ENCODE measurements at places on chromosomes 4 and X.

DNA sequence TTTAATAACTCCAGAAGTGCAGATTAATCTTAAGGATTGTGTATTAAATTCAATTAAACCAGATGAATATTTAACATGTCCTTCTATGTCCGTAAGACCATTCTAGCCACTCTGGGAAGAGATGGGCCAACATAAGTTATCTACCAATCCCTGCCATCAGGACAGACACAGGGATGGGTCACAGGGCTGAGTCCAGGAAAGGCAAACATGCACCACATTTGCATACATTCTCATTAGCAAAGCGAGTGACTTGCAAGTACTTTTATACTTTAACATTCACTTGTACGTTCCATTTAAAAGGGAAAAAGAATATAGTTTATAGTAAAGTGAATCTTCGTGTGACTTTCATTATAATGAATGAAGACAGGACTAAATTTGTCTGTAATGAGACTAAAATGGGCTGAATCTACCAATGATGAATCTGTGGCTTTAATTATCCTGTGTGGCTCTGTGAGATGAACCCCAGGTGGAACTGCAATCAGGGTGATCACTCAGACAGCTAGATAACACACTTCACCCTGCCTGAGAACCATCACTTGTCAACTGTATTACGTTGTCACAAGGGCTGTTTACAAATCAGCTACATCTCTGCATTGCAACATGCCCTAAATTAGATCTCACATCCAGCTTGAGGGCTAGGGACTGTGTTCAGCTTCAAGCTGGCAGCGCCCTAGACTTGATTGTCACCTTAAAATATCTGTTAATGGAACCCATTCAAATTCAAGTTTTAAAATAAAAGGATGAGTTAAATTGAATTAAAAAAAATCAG lies 77.2 kb downstream of the SH3KBP1 start:
- no peak for DNase-seq

GRCh38 chr4:24722026-24722568 lies 73.3 kb upstream of the SOD3 start:
- DNase-seq, result peak; percentile 38

- DNase-seq, result peak; percentile 6
These were observed 1.3 kb upstream of the PDE6B start for GRCh38 chr4:623914-624566.

DNA sequence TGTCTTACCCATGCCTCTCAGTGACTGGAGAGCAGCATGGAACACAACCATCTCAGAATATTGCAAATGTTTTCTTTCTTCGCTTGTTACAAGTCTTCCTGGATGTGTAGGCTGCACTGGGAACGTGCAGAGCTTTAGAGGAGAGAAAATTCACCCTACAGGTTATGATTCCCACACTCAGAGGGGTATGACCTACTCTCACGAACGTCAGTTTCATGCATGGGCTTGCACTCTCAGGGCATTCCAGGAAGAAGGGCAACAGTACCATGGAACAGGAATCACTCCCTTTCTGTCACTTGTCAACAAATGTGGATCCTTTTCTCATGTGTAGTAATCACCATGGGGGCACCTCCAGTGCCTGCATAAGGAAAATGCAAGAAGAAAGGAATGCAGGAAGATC lies 75.8 kb downstream of the NBDY start:
- DNase-seq, result no peak

GRCh38 chrX:20414066-20414465 lies 147.4 kb upstream of the RPS6KA3 start:
- no peak for DNase-seq

DNA sequence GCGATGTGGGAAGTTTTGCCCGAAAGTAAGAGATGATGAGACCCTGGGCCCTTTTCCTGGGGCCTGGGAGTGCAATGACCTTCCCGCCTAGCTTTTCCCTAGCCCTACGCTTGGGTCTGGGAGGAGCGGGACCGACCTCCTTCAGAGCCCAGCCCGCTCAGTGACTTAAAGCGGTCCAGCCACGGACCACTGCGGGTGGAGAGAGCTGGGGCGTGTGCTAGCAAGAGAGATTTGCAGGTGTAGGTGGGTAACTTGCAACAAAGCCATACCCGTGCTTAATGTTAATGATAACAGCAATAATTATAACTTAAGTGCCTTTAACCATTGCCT lies 503 bp upstream of the PDE5A start:
- no peak for DNase-seq

GRCh38 chr4:48623182-48623780 lies 133.2 kb downstream of the ZAR1 start:
- DNase-seq, result no peak

- no peak for DNase-seq
These were observed 61.1 kb downstream of the HDX start for GRCh38 chrX:84441143-84441542.

Measured in mesendoderm (in vitro differentiated cells).